Neural crest cell (in vitro differentiated cells): ENCODE measurements at places on chromosomes 12 and 14.

- no peak for DNase-seq
Observed at GRCh38 chr14:75543253-75543652, 21.0 kb downstream of the BATF start.

DNA sequence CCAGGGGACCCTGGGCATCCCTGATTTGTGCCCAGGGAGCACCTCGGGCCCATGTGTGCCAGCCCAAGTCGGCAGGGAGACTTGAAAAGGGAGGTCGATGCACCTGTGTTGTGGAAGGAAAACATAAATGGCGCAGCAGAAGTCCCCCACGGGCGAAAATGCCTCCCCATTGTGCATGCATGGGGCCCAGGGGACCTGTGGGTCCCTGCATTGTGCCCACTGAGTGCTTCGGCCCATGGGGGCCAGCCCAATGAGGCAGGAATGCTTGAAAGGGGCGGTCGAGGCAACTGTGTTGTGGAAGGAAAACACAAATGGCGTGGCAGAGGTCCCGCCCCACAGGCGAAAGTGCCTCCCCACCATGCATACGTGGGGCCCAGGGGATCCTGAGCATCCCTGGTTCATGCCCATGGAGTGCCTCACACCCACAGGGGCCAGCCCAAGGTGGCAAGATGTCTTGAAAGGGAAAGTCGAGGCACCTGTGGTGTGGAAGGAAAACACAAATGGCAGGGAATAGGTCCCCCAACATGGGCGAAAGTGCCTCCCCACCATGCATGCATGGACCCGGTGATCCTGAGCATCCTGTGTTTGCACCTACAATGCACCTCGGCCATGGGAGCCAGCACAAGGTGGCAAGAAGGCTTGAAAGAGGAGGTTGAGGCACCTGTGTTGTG, 368.0 kb downstream of the ALG10 start:
- DNase-seq: no peak

DNA sequence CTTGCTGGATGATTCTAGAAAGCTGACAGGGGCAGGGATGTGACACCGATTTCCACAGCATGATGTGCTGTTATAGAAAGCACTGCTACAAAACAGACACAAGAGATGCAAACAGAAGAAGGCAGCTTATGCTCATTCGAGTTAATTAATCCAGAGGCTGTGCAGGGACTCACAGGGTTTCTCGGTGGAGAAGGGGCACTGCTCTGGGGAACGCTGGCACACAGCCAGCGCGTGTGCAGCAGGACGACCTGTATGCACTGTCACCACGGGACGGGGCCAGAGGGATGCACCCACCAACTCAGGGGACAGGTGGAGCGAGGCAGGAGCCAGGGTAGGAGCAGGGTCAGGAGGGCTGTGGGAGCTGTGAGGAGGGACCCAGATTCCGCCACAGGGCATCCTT, 143.5 kb downstream of the RIMBP2 start:
- no peak for DNase-seq

GRCh38 chr14:80037349-80037748, 174.0 kb downstream of the DIO2 start:
- no peak for DNase-seq

GRCh38 chr14:105477660-105478397, 3.2 kb downstream of the CRIP2 start:
- no peak for DNase-seq

- DNase-seq: no peak
Observed at GRCh38 chr12:61863811-61864210, 396.4 kb upstream of the USP15 start.

DNA sequence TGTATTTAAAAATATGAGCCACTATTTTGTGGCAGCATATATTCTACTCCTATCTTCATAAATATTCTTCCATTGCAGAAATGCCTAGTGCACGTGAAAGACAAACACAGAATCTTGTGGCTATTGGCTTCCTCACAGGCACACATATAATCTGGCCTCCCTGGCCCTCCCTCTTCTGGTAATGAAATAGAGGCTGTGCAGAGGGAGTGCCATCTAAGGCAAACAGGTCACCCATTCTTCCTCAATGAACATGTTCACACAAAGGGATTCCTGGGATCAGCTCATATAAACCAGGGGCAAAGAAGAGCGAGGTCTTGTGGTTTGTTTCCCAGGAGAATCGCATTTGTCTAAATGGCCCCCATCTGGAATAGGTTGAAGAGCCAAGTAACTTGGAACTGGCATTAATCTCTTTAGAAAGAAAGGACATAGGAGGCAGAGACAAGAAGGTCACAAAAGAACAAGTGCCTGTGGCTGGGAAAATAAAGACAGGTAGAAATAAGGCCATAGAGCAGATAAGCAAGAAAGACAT, 171.6 kb upstream of the PTPRQ start:
- DNase-seq: no peak

DNA sequence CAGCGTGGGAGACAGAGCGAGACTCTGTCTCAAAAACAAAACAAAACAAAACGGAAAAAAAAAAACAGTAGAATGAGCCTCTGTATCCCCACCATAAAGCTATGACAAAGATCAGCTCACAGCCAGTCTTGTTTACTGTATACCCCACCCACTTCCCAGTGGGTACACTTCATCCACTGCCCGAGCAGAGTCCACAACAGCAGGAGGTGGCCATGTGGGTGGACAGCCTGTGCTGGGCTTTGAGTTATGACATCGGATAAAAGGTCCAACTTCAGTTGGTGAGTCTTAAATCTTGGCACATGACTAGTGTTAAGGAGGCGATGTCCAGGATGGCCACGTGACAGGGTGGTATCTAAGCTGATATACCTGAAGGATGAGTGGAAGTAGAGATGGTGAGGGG, 34.8 kb upstream of the MAPKAPK5 start:
- no peak for DNase-seq

GRCh38 chr14:36647824-36648753, 13.6 kb upstream of the PAX9 start:
- DNase-seq: peak; percentile 54

- DNase-seq: no peak
Observed at GRCh38 chr14:35384455-35385041, 20.0 kb downstream of the NFKBIA start.

- no peak for DNase-seq
Observed at GRCh38 chr14:75334549-75335051, 56.0 kb downstream of the FOS start.

GRCh38 chr12:105897311-105897725, 241.4 kb downstream of the NUAK1 start:
- DNase-seq: no peak

DNA sequence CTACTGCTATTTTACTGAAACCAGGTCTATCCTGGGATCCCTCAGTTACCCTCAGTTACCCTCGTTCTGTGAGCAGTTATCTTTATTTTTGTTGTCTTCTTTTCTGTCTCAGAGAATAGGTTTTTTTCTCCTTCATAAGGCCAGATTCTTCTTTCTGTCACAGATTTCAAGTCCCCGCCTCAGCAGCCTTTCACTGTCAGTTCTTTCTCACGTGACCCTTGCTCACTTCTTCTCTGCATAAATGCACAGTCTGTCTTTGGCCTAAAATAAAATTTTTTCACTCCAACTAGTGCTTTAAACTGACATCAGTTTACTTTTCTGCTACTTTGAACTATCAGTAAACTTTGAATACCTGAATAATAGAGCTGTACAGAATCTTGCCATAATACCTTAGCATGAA, 299.7 kb downstream of the ERC1 start:
- no peak for DNase-seq

DNA sequence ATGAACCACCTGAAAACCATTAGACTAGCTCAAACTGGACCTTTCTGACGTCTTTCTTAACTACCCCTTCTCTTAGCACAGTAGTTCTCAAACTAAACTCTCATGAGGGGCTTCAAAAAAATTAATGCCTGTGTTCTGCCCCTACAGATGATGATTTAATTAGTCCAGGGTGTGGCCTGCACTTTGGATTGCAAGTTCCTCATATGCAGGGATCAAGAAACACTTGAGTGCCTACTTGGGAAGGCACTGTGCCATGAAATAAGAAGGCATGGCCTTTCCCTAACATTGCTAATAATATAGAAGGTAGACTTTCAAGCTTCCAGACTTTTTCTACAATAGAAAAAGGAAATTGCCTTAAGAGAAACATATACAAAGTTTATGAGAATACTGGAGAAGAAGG, 22.8 kb upstream of the KLHDC2 start:
- DNase-seq: no peak

DNA sequence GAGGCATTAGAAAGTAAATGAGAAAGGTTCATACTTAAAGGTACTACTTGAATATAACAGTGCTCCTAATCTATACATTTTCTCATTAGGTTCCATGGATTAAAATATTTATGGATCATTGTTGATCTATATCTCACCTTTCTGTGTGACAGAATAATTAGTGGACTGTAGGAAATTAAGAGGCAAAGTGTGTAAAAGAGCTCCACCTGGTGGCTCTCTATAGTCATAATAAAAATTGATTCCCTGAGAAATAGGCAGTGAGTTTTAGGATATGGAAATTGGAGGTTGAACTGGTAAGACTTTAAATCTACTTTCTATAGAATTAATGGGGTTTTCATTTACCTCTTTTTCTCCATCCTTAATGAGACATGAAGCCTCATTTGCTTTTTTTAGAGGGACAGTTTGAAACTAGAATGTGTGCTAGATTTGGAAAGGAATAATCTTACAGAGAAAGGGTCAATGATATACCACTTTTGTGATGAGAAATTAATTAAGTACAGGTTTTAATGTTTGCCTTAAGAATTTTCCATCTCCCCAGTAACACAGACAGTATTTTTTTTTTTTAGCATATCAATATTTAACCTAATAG, 11.8 kb upstream of the DERA start:
- no peak for DNase-seq

DNA sequence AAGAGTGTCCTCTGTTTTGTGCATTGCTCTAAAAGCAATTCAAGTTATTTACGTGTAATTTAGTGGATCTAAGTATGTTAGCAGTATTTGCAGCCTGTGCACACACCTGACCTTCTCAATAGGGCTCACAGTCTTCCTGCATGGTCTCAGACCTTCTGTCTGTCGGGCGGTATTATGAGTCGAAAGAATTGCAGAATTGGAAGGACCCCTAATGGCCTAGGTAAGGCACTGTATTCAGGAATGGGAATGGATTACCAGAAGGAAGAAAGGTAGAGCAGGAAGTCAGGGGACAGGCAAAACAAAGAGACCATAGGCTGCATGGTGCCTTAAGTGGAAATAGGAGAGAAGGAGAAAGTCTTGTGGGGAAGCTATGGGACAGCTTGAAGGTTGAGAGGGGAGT, 341.6 kb downstream of the VRK1 start:
- no peak for DNase-seq

DNA sequence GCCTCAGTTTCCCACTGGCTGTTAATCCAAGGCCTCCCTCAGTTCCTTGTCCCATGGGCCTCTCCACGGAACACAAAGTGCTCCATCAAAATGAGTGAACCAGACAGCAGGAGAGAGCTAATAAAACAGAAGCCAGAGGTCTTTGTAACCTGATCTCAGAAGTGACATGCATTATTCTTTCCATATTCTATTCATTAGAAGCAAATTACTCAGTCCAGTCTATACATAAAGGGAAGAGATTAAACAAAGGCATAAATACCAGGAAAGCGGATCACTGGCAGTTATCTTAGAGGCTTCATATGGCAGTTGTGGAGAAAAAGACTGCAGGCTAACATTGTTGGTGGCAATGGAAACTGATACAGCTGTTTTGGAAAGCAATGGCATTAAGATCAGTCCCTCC, 170.6 kb upstream of the GARIN6 start:
- no peak for DNase-seq

DNA sequence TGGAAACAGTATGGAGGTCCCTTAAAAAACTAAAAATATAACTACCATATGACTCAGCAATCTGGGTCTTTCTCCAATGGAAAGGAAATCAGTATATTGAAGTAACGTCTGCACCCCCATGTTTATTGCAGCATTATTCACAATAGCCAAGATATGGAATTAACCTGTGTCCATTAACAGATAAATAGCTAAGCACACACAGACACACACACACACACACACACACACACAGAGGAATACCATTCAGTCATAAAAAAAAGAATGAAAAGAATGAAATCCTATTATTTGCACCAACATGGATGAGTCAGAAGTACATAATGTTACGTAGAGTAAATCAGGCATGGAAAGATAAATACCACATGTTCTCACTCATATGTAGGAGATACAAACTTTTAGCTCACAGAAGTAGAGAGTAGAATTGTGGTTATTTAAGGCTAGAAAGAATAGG, 4.7 kb downstream of the KLRK1 start:
- DNase-seq: no peak

DNA sequence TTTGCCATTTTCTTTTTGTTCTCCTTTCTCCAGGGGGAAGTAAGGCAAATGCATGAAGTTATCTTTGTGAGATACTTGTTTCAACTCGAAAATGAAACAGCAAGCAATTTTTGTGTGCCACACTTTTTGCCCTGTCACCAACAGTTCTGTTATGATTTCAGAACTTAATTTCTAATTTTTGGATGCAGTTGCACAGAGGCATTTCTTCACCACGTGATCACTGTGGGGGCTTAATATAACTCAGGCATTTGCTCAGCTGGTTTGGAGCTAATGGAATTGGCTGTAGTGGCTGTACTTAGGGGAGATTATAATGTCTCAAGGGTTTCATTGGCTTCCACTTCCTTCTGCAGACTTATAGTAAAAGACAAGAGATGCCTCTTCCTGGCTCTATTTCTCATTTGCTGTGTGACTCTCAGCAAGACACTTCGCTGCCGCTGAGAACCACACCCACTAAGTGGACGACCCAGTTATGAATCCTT, 452.4 kb downstream of the RAD51B start:
- no peak for DNase-seq

DNA sequence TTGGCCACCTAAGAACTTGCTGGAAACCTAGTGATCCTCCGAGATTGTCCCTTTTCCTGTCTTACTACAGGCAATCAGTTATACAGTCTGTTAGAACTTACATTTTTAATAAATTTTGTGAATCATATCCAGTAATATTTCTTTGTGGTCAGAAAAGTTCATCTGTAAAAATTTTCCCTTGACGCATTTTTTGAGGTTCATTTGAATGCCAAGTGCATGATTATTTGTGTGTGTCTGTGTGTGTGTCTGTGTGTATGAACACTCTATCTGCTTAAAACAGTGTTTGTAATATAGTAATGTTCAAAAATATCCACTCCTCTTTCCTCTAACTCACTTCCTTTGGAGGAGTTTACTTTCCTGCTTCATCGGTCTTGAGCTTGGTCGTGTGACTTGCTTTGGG, 468.7 kb upstream of the FLRT2 start:
- no peak for DNase-seq
